Stimulated activated CD8-positive, alpha-beta memory T cell treated with anti-CD3 and anti-CD28 coated beads, Interleukin-12 subunit alpha, Interleukin-12 subunit beta, amount 100 ng/mL, for 4 hours (primary cell): ENCODE measurements at places on chromosomes 6 and 20.

- no peak for DNase-seq
Measured at GRCh38 chr20:35027301-35027700, 65.3 kb downstream of the TRPC4AP start.

- no peak for DNase-seq
Measured at GRCh38 chr20:49381558-49382493, 100.6 kb downstream of the KCNB1 start.

DNA sequence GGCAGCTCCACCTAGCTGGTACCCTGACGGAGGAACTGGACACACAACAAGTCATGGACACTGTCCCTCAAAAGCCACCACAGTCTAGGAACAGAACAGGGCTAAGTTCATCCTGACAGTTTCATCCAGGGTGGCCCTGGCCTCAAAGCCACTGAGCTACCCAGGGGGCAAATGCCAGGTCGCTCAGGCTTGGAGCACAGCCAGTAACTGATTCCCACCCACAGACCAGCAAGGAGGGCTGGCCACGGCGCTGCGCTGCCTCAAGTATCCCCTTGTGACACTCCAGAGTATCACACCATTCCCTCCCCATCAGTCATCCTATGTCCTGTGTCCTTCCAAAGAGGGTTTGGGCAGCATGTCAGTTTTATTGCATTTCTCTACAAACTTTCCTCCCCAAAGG lies 72.2 kb downstream of the GINS1 start:
- no peak for DNase-seq

- no peak for DNase-seq
Measured at GRCh38 chr6:89387516-89388201, 24.4 kb downstream of the RRAGD start.

GRCh38 chr20:36480456-36481048 lies 60.8 kb upstream of the MYL9 start:
- DNase-seq = no peak

DNA sequence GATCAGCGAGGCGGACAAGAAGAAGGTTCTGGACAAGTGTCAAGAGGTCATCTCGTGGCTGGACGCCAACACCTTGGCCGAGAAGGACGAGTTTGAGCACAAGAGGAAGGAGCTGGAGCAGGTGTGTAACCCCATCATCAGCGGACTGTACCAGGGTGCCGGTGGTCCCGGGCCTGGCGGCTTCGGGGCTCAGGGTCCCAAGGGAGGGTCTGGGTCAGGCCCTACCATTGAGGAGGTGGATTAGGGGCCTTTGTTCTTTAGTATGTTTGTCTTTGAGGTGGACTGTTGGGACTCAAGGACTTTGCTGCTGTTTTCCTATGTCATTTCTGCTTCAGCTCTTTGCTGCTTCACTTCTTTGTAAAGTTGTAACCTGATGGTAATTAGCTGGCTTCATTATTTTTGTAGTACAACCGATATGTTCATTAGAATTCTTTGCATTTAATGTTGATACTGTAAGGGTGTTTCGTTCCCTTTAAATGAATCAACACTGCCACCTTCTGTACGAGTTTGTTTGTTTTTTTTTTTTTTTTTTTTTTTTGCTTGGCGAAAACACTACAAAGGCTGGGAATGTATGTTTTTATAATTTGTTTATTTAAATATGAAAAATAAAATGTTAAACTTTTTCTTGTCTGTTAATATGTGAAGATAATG lies 2.2 kb downstream of the HSPA1B start:
- no peak for DNase-seq
